ENCODE measurements at places on chromosomes 6 and 20.

- DNase-seq = no peak
Measured at GRCh38 chr6:92648364-92649086, 770.8 kb downstream of the EPHA7 start.

GRCh38 chr6:157980288-157981131 is 1.2 kb upstream of the SYNJ2 start:
- no peak for DNase-seq

DNA sequence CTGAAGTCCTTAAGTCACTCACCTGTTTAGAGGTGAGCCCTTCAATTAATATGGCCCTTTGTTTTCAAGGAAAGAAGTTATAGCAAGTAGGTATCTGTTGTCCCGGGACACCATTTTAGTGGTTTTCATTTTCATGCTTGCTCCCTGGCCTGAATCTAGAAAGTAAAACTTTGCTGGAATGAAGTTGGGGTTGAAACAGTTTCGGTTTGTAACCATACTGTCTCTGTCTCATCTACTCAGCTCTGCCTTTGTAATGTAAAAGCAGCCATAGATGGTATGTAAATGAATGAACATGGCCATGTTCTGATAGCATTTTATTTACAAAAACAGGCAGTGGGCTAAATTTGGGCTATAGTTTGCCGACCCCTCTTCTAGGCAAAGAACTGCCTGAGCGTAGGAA is 64.9 kb upstream of the GNRH2 start:
- DNase-seq = no peak

GRCh38 chr6:88020439-88020838 is 27.2 kb upstream of the SPACA1 start:
- DNase-seq = no peak

DNA sequence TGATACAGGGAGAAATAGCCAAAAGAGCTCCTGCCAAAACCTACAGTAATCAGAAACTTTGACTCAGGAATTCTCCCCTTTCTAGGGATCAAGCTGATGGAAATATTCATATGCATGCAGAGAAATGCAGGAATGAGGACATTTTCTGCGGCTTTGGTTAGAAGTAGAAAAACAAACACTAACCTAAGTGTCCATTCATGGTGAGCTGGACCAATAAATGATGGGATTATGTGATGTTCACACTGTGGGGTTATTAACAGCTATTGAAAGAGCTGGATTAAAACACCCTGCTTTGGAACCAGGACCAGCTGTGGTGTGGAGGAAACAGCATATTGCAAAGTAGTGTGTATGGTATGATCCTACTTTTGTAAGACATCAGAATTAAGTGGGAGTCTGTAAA is 143.1 kb downstream of the SYCP2 start:
- no peak for DNase-seq
